ENCODE measurements at places on chromosomes 7 and 10.

GRCh38 chr10:100736144-100736808, 9.1 kb upstream of the PAX2 start:
- no peak for DNase-seq

DNA sequence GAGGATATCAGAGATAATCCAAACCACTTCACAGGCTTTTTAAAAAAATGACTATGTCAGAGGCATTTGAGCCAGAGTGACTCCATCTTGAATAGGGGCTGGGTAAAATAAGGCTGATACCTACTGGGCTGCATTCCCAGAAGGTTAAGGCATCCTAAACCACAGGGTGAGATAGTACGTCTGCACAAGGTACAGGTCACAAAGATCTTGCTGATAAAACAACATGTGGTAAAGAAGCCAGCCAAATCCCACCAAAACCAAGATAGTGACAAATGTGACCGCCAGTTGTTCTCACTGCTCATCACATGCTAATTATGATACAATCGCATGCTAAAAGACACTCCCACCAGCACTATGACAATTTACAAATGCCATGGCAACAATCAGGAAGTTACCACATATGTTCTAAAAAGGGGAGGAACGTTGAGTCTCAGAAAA, 177.5 kb downstream of the RAPGEF5 start:
- no peak for DNase-seq

- DNase-seq, result no peak
Measured at GRCh38 chr10:75685187-75685586, 253.8 kb downstream of the LRMDA start.

DNA sequence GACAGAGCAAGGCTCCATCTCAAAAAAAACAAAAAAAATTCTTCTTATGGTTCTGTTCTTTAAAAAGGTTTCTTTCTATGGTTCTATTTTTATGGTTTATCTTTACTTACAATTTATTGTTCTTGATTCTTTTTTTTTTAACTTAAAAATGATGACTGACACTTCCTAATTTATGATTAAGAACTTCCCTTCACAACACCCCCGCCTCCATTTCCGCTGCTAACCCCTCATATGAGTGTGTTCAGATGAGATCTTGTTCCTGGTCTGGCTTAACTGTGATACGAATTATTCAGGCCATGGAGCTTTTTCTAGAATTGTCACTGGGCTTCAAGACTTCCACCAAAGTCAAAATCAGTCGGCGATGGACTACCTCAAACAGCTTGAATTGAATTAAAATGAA, 33.9 kb downstream of the PTER start:
- DNase-seq, result no peak

DNA sequence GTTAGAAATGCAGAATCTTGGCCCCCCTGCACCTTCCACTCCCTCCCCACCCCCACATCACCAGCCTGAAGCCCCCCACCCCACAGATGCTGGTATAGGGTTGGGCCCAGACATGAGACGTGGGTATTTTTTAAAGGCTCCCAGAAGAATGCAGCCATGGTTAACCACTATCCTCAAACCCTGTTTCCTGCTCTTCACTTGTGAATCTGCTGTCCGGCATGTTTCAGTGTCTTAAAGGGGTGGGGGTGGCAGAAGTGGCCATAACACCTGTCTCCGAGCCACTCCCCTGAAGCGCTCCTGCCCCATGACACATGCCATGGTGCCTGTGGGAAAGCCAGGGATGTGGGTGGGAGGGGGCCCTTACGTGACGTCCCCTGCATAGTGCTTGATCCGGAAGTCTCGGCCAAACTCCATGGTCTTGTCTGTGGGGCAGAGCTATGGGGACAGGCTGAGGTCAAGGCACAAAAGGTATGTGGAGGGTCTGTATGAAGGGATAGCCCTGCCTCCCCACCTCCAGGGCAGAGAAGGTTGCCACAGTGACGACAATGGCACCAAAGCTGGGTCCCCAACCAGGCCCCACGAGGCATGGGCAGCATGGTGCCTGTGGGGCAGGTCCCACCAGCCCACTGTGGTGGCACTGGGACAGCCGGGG, 9.6 kb downstream of the MYO1G start:
- no peak for DNase-seq

DNA sequence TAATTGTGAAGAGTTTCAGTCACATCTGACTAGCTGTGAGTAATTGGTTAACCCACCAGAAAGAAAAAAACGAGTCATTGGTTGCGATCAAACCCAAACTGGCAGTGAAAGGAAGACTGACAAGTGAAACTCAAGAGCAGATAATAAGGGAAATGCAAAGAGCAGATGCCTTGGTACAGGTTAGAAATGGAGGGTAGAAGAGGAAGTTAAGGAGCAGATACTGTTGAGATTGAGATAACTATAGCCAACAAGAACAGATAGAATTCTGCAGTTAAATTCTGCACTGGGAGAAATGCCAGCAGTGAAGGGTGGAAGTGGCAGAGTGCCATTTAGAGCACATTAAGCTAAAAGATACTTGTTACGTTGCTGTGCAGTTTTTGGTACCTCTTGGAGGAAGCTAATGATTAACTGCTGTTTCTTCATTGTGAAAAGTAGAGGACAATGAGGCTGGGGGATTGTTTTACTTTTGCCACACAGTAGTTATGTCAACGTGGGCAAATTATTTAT, 65.8 kb downstream of the CDK13 start:
- peak; percentile 25 for DNase-seq

- no peak for DNase-seq
Measured at GRCh38 chr10:132994185-132994796, 51.9 kb upstream of the CFAP46 start.

GRCh38 chr7:38311329-38311937, 38.0 kb upstream of the TARP start:
- no peak for DNase-seq

- no peak for DNase-seq
Measured at GRCh38 chr10:404346-404745, 269.1 kb downstream of the ZMYND11 start.

GRCh38 chr7:117827862-117828261, 45.4 kb downstream of the CTTNBP2 start:
- DNase-seq, result no peak

DNA sequence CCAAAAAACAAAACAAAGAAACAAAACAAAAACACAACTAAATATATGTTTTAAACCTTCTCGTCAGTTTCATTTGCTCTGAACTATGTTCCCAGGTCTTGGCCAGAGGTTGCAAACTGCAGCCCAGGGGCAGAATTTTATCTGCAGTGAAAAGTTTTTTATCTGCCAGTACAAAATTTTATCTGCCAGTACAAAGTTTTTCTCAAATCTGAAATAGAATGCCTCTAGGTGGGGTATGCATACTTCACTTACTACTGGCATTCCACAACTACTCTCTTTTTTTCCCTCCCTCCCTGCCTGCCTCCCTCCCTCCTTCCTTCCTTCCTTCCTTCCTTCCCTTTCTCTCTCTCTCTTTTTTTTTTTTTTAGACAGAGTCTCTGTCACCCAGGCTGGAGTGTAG, 9.4 kb upstream of the CLDN3 start:
- no peak for DNase-seq

GRCh38 chr7:102154425-102154824, 132.2 kb upstream of the SH2B2 start:
- no peak for DNase-seq

DNA sequence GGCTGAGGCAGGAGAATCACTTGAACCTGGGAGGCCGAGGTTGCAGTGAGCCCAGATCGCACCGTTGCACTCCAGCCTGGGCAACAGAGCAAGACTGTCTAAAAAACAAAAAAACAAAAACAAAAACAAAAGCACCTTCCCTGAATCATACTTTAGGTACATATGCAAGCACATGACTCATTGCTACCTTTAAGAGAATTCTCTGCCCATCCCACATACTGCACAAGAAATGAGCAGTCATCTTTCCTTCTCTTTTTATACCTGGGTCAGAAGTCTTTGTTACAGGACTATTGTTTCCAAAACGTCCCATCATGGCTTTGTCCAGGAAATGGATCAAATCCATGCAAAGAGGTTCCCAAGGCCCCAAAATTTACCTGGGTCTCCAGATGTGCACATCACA, 21.5 kb upstream of the AKR1B10 start:
- no peak for DNase-seq

- DNase-seq, result no peak
Measured at GRCh38 chr7:142319970-142320369, 62.1 kb upstream of the PRSS58 start.

DNA sequence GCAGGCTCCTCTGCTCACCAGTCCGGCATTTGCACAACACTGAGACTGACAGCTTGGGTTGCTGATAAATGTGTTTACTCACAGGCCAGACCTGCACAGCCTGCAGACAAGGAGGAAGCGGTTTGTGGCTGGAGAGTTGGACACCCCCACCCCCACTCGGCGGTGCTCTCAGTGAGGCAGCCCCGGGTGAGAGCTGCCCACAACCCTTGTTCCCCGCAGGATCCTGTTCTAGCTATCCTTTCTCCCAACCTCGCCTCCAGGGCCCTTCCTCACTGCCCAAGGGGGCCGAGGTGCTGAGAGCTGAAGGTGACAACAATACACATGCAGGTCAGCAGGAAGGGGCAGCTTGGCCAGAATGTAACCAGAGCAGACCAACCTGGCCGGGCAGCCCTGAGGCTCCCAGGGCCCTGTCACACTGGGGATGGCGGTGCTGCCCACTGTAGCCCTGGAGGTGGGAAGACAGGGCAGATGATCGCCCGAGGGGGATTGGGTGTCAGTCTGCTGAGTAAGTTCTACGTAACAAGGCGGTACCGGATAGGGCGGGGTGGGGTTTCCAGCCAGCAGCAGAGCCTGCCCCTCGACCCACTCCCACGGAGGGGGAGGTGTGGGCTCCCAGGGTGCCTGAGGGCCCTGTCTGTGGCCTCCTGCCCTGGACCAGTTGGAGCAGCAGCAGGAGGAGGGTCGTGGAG, 2.1 kb upstream of the ADAM8 start:
- no peak for DNase-seq

GRCh38 chr10:12887780-12888179, 113.7 kb downstream of the CCDC3 start:
- no peak for DNase-seq

- DNase-seq, result no peak
Measured at GRCh38 chr10:120314442-120314841, 142.6 kb upstream of the PLPP4 start.

DNA sequence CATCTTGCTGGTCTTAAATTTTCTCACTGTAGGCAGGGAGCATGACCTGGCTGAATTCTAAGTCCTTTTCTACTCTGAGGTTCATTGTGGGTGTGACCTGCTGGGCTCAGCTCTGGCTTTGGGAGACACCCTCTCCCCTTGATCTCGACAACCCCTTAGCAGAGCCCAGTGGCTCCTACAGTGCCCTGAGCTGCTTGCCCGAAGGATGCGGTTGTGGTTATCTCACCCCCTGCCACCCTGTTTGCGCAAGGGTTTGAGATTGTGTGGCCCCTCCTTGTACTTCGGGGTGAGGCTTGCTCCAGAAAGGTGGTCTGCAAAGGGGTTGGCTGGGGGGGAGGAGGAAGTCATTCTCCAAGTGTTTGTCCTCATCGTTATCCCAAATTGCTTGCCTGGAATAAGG, 55.3 kb downstream of the TCF7L2 start:
- DNase-seq, result peak; percentile 60
